Stomach (tissue), 19 donors: ENCODE measurements at places on chromosomes 12 and 14. TPM values are rescaled to one million over a fixed set of nuclear protein-coding genes. Genes with fewer than 3 reads are reported as not detected.

Gene GPRC5D
- not detected for polyA plus RNA-seq

DNA sequence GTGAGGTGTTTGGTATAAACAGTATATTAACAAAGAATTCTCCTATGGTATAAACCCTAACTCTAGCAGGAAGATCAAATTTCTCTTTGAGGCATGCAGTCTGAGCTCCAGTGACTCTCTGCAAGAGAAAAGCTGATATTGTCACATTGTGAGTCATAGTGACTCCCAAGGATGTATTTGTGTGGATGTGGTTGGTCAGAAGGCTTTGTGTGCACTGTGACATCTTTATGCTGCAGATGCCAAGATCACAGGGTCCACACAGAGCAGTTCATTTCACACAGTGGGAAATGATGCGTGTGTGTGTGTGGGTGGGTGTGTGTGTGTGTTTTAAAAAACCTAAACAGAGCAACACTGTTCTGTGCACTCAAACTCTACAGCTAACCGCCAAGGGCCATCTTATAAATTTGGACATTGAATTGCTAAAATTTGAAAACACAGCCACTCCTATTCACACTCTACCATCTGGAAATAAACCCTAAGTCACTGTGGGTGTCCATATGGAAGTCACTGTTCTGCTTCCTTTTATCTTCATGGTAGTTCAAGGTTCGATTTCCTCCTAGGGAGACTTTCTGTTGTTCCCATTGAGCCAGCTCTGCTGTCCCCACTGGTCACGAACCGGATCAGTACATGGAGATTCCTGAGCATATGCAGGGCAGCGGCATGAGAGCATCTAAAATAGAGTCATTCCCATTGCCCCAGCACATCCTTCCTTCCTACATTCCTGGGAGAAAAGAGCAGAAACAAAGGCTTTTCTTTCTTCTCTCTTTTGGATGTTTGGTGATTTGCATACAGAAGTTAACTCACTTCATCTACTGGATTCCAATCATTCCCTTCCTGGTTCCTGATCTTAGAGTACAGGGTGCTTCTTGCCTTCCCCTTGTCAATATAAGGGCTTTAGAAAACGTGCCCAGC lies 727.6 kb downstream of the DIO2 start:
- no peak for DNase-seq

DNA sequence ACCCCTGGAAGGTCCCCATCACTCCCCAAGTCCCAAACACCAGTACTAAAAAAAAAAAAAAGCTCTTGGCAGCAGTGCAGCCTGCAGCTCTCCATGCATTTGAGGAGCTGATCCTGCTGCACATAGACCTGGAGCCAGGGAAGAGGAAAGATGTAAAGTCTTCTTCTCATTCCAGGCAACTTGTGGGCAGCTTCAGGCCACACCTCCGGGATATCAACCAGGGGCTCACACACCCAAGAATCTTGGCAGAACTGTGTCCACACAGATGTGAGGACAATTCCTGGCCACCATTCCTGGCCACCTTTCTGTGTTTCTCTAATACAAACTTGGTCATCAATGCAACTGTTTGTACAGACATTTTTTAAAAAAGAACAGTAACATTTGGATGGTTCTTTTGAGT lies 72.7 kb downstream of the TMEM132C start:
- DNase-seq = no peak

GRCh38 chr12:65319688-65320200 lies 41.3 kb downstream of the MSRB3 start:
- no peak for DNase-seq

Gene STX2
- 7.4 TPM for polyA plus RNA-seq
